Activated CD4-positive, alpha-beta T cell treated with anti-CD3 and anti-CD28 coated beads, Interleukin-2, Interleukin-4, amounts not matched to agents 100 ng/mL and 50 ng/mL, durations not matched to agents 16 hours and 8 hours (primary cell): ENCODE measurements at places on chromosomes 3 and 15.

GRCh38 chr15:82679626-82680199 is 30.0 kb downstream of the AP3B2 start:
- no peak for DNase-seq

- no peak for DNase-seq
Observed at GRCh38 chr3:193029800-193030199, 112.1 kb upstream of the MB21D2 start.

GRCh38 chr3:104316118-104316517 is 1050.6 kb upstream of the ALCAM start:
- no peak for DNase-seq

DNA sequence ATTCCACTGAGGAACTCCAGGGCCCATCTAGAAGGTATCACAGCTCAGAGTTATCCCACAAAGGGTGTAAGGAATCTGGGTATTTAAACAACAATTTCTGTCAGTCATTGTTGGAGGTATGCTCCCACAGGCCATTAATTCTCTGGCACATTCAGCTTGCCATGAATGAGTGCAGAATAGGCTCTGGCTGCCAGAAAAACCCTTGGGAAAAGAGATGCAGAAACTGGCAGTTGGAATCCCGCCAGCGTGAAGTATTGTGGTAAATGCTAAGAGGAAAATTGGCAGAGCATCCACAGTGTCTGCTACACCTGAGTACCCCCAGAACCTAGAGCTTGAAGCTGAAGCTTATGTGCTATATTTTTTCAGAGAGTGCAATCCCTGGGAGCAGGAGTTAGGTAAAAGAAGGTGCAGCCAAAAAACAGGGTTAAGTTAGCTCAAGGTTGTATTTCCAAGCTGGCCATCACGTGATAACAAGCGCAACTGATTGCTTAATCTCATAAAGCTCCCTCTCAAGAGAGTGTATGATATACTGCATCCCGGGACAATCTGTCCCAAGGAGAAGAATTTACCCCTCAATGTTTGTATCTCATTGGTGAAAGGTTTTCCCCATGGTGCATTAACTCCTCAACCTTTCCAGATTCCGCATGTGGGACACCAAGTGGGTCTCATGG is 94.2 kb upstream of the ACP3 start:
- DNase-seq = no peak

- peak; percentile 45 for DNase-seq
Observed at GRCh38 chr3:122642935-122643334, 37.7 kb upstream of the PARP14 start.

- no peak for DNase-seq
Observed at GRCh38 chr3:194272221-194272620, 78.9 kb downstream of the CPN2 start.

GRCh38 chr3:111700054-111700453 is 104.9 kb upstream of the ZBED2 start:
- DNase-seq = peak; percentile 60

DNA sequence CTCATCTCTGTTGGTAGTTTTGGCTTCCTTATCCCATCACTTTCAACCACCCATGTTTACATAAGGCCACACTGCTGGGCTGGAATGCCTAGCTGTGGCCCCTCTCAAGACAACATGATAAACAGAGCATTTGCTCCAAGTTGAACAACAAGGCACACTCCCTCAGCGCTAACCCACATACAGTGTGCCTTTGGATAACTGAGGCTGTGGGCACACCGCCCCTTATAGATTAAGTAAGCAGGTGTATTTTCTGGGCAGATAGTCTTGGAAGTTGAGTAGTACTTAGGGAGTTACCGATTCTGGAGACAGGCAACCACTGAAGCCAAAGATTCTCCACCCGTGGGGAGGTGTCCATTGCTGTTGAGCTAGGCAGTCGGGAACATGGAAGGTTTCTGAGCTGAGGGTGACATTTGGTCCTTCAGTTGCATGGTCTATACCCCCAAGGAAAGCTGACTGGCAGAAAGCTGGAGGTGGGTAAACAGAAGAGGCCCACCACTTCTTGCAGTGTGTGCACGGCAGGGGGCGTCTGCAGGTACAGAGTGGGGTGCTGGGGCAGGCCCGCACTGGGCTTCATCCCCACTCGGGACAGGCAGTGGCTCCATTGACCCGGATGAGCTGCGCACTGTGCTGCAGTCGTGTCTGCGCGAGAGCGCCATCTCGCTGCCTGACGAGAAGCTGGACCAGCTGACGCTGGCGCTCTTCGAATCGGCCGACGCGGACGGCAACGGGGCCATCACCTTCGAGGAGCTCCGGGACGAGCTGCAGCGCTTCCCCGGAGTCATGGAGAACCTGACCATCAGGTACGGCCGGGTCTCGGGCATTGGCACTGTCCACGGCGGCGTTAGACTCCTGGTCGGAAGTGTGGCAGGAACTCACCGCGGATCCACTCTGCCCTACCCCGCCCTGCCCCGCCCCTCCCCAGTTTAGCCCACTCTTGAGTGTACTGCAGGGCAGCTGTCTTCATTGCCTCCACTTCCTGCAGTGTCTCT is 16.8 kb downstream of the NOX5 start:
- DNase-seq = peak; percentile 49

DNA sequence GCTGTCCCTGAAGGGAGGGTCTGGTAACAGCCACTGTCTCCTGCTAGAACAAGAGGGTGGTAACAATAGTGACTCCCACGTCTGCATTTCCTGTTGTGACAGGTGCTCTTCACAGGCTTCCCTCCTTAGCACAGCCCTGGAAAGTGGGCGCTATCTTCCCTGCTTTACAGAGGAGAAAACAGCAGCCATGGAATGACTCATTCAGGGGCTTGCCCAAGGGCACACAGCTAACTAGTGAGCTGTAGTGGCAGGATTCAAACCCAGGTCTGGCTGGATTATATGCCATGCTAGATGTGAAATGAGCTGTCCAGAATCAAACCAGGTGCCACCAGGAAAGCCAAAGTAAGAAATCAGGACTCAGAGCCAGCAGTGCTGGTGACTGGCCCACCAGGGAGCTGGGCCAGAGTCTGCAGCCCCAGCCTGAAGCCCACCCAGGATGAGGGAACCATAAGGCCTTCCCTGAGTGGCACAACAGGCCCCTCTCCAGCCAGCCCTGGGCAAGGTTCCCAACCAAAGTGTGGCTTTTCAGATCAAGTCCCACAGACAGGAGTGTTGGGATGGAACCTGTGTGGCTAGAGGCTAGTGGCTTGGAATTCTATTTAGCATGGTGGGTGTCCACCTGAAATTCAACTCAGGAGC is 102.4 kb downstream of the ETFA start:
- no peak for DNase-seq

DNA sequence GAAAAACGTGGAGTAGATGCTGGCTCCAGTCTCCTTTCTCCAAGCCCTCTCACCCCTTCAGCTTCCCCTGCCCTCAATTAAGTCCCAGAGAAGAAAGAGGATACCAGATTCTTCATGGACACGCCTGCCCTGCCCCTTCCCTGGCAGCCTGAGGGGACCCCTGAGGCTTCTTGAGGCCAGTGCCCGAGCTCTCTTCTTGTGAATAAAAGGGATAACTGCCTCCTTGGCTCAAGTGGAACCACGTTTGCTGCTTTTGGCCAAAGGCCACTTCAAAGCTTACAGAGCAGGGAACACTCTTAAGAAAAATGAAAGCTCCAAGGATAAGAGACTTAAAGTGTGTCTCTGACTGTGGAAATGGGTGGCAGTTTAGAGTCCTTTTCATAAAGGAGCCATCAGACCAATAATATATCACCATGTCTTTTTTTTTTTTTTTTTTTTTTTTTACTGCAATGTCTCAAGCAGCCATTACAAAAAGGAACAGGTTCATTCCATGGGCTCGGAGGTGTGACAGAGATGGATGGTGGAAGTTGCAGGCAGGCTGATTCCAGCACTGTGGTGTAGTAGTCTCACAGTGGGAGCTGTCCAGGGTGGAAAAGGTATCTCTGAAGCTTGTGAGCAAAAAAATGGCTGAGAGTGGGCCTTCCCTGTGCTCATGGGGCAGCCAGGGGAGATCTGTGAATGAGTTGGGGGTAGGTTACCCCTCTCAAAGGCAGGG is 108.8 kb downstream of the SEMA5B start:
- no peak for DNase-seq

GRCh38 chr3:138740072-138740471 is 94.7 kb downstream of the PIK3CB start:
- DNase-seq = peak; percentile 52

GRCh38 chr15:74420193-74420905 is 13.4 kb downstream of the SEMA7A start:
- no peak for DNase-seq

- no peak for DNase-seq
Observed at GRCh38 chr3:143643905-143644304, 204.4 kb downstream of the SLC9A9 start.

- no peak for DNase-seq
Observed at GRCh38 chr3:19384868-19385267, 236.6 kb downstream of the KCNH8 start.

DNA sequence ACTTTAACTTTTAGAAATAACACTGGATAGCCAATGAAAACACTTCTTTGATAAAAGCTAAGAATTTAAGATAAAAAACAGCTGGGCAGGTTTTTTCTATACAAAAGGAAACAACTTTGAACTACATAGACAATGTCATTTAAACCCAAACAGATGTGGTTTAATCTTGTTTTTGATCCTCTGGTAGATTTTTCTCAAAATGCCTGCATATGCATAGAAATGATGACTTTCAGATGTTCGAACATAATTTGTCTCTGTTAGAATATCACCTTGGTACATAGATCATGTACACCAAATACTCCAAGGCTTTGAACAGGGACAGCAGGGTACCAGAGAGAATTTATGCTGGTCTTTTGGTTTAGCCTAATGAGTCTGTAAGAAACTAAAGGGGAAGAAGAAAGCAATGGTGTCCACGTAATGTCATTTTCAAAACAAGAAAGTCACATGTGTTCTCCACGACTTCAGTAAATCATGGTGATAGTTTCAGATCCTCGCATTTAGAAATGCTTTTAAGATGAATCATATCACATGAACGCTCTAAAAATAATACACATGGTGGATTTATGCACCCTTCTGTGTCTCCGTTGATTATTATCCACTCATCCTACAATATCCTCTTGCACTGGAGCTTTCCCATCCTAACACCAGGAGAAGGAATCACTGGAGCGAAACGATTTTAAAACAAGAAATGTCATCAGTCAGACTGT is 160.1 kb upstream of the PDZRN3 start:
- DNase-seq = no peak

DNA sequence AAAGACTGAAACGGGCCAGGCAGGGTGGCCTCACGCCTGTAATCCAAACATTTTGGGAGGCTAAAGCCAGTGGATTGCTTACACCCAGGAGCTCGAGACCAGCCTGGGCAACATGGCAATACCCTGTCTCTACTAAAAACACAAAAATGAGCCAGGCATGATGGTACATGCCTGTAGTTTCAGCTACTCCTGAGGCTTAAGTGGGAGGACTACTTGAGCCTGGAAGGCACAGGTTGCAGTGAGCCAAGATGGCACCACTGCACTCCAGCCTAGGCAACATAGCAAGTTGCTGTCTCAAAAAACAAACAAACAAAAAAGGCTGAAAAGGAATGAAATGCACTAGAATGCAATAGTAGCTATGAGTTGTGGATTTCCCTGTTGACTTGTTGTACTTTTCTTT is 94.7 kb downstream of the STAG1 start:
- no peak for DNase-seq

GRCh38 chr3:128071771-128072453 is 19.7 kb downstream of the SEC61A1 start:
- no peak for DNase-seq

DNA sequence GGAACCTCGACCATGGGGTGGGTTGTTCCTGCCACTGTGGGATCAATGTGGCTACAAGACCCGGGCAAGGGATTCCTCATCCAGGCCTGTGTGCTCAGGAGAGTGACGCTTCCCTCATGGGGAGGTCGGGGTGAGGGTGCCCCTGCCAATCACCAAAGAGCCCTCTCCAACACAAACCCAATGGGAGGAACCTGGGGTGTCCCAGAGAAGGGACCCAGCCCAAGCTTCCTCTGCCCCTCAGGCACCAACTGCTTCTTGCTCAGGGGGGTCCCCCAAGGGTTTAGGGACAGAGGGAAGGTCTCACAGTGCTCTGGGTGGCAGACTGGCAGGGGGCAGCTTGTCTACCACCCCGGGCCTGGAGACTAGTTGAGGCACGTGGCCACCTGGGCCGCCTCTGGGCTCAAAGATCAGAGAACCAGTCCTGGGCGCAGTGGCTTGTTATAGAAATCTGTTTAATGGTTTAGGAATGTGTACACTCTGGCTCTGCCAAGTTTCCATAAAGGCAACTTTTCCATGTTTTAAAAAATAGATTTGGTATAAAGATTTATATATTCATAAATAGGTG is 26.6 kb downstream of the GP9 start:
- no peak for DNase-seq

DNA sequence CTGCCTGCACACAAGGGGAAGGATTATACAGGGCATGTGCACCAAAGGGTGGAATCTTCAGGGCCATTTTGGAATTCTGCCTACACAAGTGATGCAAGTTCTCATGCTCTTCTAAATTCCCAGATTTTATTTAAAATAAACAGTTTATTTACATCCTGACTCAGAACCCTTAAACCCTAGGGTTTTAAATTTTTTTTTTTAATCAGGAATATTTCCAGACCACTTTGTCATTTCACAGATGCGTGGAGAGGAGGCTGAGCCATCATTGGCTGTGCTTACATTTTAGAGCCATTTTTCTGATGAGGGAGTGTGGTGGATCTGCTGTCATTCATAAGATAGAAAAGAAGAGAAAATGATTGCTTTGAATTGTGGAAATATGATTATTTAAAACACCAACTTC is 65.2 kb upstream of the MNS1 start:
- no peak for DNase-seq

DNA sequence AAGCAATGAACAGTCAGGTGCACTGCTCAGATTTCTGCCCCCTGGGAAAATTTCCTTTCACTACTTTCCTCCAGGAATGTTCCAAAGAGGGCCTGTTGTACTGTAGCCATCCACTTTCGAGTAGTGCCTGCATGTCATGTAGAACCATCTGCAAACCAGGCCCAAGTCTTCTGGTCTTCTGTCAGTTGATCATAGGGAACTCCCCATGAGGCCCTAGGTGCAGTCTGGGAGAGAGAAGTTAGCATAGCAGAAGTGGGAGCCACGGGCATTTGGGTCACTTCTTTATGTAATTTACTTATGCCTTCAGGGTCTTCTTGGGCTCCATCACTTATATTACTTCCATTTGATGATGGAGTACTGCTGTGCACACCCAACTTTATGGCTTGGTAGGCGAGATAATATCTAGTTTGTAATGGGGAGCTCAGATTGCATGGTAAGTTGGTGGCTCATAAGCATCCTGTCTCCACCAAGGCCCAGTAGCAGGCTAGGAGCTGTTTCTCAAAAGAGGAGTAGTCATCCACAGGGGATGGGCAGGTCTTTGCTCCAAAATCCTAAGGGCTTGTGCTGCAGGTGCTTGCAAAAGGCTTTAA is 151.4 kb downstream of the NFKBIZ start:
- no peak for DNase-seq

GRCh38 chr15:35912196-35912595 is 366.2 kb upstream of the DPH6 start:
- no peak for DNase-seq

DNA sequence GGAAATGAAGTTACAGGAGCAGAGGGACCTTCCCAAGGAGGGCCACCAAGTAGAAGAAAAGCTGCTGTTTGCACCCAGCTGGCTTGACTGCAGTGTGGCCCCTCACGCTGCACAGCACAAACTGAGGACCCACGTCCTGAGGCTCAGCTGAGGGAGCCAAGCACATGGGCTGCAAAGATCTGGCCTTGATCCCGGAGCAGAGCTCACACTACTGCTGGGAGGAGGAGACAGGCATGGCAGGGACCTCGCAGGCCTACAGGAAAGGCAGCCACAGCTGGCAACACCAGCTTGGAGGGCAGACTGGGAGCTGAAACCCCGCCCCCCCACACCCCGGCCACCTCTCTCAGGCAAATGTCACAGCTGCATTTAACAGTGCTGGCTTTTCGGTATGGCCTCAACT is 39.7 kb downstream of the KLHL25 start:
- DNase-seq = no peak

GRCh38 chr3:107962946-107963345 is 127.9 kb downstream of the CD47 start:
- no peak for DNase-seq
